ENCODE measurements at places on chromosomes 6 and 20.

- H3K36me3 ChIP-seq = no peaks in the 10 kb centered on the region
- no peak overlapping the region for H3K4me3 ChIP-seq
- no peak overlapping the region for H3K27ac ChIP-seq
- no peak for DNase-seq
Observed at GRCh38 chr20:16846006-16846405, 97.8 kb downstream of the OTOR start.

- H3K27me3 ChIP-seq = peaks cover 38% of the 10 kb centered on the region
- H3K4me1 ChIP-seq = no peaks in the 10 kb centered on the region
- no peak overlapping the region for H3K27ac ChIP-seq
- no peak for DNase-seq
- H3K36me3 ChIP-seq = peaks cover 1% of the 10 kb centered on the region
Observed at GRCh38 chr20:2544211-2544610, 7.8 kb downstream of the TMC2 start.

DNA sequence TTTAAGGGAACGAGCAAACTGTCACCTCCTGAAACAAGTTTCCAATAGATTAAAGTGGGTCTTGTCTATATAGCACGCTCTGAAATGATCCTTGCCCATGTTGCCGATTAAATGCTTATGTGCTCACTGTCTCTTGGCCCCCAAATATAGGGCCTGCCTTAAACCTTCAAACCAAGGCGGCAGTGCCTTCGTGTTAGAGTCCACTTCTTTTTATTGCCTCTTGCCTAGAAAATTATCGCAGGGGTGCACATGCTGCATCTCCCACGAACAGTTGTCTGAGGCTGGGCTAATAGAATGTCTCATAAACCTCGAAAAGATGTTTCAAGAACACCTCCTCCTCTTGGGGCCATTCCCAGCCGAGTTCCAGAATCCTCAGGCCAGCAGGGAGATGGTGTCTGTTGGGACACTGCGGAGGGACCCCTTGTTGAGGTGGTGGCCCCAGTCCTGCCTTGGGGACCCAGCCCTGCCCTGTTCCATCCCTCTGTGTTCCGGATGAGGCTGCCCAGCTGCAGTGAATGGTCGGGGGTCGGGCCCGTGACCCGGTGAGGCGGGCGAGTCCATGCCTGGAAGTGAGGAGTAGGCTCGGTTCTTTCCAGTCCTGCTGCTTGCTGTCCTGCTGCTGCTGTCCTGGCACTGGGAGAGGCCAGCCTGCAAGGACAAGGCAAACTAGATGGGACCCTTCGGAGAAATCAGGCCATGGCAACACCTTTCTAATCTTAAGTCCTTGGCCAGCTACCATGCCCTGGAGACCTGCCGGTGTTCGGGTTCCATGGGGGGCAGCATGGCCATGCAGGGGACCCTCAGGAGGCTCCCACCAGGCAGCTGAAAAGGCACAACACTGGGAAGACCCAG, 34.7 kb upstream of the SLCO4A1 start:
- no peak overlapping the region for H3K4me3 ChIP-seq
- H3K27ac ChIP-seq = no peak overlapping the region
- peaks cover 7% of the 10 kb centered on the region for H3K4me1 ChIP-seq
- H3K27me3 ChIP-seq = peaks cover 16% of the 10 kb centered on the region

GRCh38 chr6:7604506-7604905, 14.5 kb downstream of the SNRNP48 start:
- DNase-seq = no peak
- peaks cover 12% of the 10 kb centered on the region for H3K4me1 ChIP-seq
- H3K36me3 ChIP-seq = peaks cover 68% of the 10 kb centered on the region
- H3K27me3 ChIP-seq = no peaks in the 10 kb centered on the region

- no peak overlapping the region for H3K4me3 ChIP-seq
- no peaks in the 10 kb centered on the region for H3K4me1 ChIP-seq
- peaks cover 4% of the 10 kb centered on the region for H3K36me3 ChIP-seq
- no peak overlapping the region for H3K27ac ChIP-seq
- DNase-seq = no peak
- H3K27me3 ChIP-seq = no peaks in the 10 kb centered on the region
Observed at GRCh38 chr20:59866338-59866737, 67.1 kb downstream of the SYCP2 start.

DNA sequence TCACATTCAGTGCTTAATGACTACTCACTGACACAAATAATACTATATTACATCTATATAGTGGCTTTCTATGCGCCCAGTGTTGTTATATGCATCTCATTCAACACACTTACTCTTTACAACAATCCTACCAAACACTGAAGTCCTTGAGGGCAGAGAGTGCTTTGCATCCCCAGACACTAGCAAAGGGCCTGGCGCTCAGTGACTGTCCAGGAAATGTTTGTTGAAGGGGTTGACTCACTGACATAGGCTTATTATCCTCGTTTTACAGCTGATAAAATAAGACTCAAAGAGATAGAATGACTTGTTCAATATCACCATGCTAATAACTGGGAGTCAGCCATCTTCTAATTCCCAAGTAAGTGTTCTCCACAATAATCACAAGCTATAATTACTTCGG, 163.3 kb downstream of the ARHGAP18 start:
- no peak overlapping the region for H3K4me3 ChIP-seq
- no peaks in the 10 kb centered on the region for H3K27me3 ChIP-seq
- H3K27ac ChIP-seq = no peak overlapping the region
- no peak for DNase-seq
- no peaks in the 10 kb centered on the region for H3K4me1 ChIP-seq

DNA sequence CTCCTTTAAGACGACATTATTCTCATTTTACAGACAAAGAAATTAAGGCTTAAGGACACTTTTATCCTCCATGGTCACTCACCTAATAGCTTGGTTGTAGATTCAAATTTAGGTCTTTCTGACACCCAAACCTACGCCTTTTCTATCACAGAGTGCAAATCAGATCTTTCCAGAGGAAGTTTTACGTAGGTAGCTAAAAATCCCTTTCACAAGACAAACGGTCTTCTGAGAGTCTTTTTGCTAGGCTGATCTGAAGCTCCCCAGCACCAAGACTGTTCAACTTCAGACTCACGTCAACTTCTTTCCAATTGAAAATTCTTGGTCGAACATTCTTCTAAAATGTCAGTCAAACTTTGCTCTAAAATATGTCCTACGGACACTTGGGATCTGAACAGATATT, 46.5 kb downstream of the BLOC1S5 start:
- H3K36me3 ChIP-seq = peaks cover 19% of the 10 kb centered on the region
- no peaks in the 10 kb centered on the region for H3K27me3 ChIP-seq
- H3K4me1 ChIP-seq = peaks cover 10% of the 10 kb centered on the region
- DNase-seq = no peak
- H3K27ac ChIP-seq = peak overlapping the region; percentile 5
- H3K4me3 ChIP-seq = no peak overlapping the region

GRCh38 chr6:12324099-12324498, 33.9 kb downstream of the EDN1 start:
- H3K27me3 ChIP-seq = peaks cover 62% of the 10 kb centered on the region
- no peak overlapping the region for H3K27ac ChIP-seq
- no peaks in the 10 kb centered on the region for H3K4me1 ChIP-seq
- DNase-seq = no peak
- H3K4me3 ChIP-seq = no peak overlapping the region

DNA sequence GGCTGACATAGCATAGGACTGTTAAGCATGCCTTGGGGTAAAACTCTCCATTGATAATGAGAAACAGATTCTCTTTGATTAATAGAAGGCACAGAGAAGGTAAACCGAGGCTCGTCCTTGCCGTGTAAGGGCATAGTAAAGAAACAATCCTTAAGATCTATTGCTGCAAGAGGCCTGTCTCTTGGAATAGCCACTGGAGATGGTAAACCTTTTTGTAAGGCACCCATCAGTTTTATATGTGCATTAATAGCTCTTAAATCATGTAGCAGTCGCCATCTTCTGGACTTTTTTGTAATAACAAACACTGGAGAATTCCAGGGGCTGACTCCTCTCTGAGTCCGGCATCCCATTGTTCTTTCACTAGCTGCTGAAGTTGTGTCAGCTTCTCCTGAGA, 8.4 kb upstream of the ABHD12 start:
- no peak overlapping the region for H3K27ac ChIP-seq
- no peak overlapping the region for H3K4me3 ChIP-seq
- no peaks in the 10 kb centered on the region for H3K4me1 ChIP-seq

DNA sequence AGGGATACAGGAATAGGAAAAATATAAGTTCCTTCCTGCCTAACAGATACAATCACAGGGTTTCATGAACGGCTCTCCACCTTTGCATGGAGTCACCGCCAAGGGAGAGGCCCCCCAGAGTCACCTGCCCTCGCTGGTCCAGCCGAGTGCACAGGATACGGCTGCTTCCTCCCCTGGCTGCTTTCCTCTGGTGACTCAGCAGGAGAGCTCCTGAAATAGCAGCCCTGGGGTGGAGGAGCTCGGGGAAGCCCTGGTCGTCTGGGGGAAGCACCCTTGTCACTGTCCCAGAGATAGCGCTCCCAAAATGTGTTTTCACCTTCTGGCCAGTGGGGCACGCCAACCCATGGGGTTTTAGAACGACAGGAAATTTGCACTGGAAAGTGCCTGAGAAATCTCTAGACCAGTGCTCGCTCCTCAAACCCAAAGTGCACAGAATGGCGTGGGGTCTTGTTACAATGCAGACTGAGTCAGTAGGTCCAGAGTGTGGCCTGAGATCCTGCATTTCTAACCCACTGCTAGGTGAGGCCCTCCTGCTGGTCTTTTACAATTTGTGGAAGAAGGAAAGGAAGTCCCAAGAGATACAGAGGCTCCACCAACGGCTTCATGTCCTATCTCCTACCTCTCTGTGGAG, 35.9 kb upstream of the FAM50B start:
- H3K4me1 ChIP-seq = no peaks in the 10 kb centered on the region
- H3K27ac ChIP-seq = no peak overlapping the region
- H3K27me3 ChIP-seq = peaks cover 14% of the 10 kb centered on the region
- no peak overlapping the region for H3K4me3 ChIP-seq

GRCh38 chr6:17863901-17864754, 123.3 kb downstream of the KIF13A start:
- H3K27ac ChIP-seq = no peak overlapping the region
- no peaks in the 10 kb centered on the region for H3K4me1 ChIP-seq
- H3K4me3 ChIP-seq = no peak overlapping the region
- DNase-seq = no peak
- H3K27me3 ChIP-seq = peaks cover 13% of the 10 kb centered on the region
- no peaks in the 10 kb centered on the region for H3K36me3 ChIP-seq

- DNase-seq = no peak
- peak within 1 kb of the TSS; percentile 75 for H3K4me3 ChIP-seq
- no peak within 1 kb of the TSS for H3K27ac ChIP-seq
- peaks cover 2% of the 10 kb centered on the region for H3K36me3 ChIP-seq
- peaks cover 5% of the 10 kb centered on the region for H3K4me1 ChIP-seq
Observed at GRCh38 chr20:51802170-51802751, at the start of gene SALL4. TSS of gene SALL4 (minus strand) at chr20:51802521. CDS start at chr20:51802408, 113 bp downstream.

DNA sequence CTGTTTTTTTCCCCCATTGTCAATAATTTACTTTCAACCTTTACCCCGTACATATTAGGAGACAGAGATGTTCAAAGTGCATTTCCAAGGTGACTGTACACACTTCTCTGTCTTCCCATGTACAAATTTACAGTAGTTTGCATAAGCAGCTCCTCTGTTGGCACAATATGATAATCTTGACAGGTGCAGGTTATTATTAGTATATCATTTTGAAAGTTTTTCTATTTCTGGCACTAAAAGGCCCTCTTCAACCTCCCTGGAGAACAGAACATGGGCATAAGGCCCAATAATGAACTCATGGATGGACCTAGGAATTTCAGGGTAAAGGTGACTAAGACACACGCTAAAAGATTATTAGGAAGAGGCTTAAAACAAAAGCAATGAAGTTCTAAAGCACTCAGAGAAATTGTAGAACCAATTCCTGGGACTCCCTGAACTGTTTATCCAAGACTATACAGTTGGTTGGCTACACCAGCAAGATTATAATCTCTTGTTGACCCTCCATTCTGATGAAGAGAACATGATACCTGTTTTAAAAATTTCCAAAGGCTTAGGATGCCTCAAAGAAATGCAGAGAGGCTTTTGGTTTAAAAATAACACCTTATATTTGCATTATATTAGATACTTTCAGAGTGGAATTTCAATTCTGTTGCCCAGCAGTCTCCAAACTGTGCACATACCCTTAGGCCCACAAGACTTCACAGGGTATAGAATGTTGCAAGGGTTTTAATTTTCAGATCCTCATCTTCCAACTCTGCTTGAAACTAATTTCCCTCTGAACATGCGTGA, 1.1 kb downstream of the AIG1 start:
- no peaks in the 10 kb centered on the region for H3K27me3 ChIP-seq
- peak overlapping the region; percentile 92 for H3K27ac ChIP-seq
- peak overlapping the region; percentile 92 for H3K4me3 ChIP-seq
- peaks cover 20% of the 10 kb centered on the region for H3K4me1 ChIP-seq
- DNase-seq = no peak
- peaks cover 12% of the 10 kb centered on the region for H3K36me3 ChIP-seq

DNA sequence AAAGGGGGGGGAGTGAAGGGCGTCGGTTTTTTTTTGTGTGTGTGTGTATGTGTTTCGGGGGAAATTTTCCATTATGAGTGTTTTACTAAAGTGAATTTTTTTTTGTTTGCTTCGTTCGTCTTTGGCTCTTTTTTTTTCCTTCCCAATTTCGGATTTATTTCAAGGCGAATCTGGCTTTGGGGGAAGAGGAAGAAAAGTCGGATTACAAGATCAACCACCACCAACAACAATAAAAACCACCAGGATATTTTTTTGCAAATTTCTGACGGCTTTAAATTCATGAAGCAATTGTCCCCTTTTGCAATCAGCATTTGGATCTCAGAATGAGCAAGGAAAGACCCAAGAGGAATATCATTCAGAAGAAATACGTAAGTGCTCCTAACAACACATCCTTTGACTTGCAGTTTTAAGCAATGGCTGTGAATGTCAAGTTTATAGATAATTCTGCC, 372 bp downstream of the JARID2 start:
- H3K27ac ChIP-seq = peak overlapping the region; percentile 96
- peaks cover 29% of the 10 kb centered on the region for H3K36me3 ChIP-seq
- no peaks in the 10 kb centered on the region for H3K27me3 ChIP-seq
- peaks cover 43% of the 10 kb centered on the region for H3K4me1 ChIP-seq
- H3K4me3 ChIP-seq = peak overlapping the region; percentile 98

DNA sequence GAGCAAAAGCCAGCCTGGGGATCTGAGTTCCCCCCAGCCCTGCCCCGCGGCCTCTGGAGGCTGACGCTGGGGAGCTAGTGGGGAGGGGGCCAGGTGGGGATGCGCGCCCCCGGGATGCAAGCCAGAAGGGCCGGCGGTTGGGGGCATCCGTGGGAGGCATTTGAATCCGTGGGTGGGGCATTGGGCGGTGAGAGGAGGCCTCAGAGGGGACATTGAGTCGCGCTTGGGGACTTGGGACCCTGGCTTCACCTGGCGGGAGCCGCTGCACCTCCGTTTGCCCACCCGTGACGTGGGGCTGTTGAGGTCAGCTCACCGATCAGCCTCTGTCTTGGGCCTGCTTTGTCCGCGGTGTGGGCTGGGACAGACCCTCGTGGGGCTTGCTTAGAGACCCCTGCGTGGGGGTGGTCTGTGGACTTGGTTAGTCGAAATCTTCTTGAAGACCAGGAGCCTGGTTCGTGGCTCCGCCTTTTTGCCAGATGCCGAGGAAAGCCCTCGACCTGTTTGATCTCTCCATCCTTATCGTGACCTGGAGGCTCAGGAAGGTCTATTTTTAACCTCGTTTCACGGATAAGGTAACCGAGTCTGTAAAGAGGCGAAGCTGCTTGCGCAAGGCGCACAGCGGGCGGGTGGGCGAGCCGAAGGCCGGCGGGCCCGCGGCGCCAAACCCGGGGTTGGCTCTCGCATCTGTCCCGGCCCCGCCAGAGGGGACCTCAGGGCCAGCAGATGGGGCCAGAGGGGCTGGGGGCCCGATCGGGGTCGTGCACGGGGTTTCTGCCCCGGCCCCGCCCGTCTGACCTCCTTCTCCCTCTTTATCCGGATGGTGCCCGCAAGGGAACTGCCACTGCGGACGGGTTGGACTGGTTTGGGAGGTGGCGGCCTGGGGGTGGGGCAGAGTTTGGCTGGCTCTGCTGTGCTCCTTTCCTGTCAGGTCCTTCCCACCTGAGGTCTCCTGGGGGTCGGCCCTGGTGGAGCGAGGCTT, 8.3 kb downstream of the FAM110A start:
- no peaks in the 10 kb centered on the region for H3K27me3 ChIP-seq
- peak overlapping the region; percentile 20 for H3K4me3 ChIP-seq
- H3K27ac ChIP-seq = no peak overlapping the region
- peaks cover 47% of the 10 kb centered on the region for H3K4me1 ChIP-seq

All from central memory CD8-positive, alpha-beta T cell (primary cell).